ENCODE measurements at places on chromosomes 13 and 19.

DNA sequence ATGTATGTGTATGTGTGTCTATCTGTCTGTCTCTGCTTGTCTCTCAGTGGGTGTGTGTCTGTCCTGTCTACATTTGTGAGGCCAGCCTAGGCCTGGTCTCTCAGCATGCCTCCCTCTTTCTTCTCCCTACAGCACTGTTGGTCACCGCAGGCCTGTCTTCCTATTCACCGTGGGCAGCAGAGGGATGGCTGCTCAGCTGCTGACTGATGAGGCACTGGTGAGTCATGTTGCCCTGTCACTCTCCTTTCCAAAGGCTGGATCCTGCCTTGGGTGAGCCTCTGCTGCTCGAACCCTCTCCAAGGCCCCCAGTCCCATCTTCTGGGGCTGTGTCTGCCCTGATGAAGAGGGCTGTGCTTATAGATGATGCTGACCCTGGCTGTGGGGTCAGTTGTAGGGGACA is 6.3 kb downstream of the ZNF71 start:
- no peak for DNase-seq

- no peak for DNase-seq
Observed at GRCh38 chr13:34044660-34045080, 226.7 kb downstream of the RFC3 start.

GRCh38 chr19:35860436-35860817 is 3.7 kb downstream of the KIRREL2 start:
- no peak for DNase-seq

DNA sequence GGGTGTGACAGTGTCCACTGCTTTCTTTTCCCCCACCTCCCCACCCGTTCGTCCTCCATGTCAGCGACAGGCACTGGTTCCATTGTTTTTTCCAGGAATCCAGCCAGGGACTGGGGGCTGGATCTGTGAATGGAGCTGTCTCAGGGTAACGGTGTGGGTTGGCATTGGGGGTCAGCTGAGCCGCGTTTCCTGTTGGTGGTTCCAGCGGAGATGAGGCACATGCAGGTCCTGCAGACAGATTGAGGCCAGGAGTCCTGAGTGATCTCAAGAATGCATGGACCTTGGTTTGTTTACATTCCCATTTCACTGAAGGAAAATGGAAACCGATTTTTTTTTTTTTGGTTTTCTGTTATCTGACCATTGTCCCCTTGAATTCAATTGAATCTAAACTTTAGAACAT is 303.9 kb downstream of the FGF9 start:
- DNase-seq = no peak

- no peak for DNase-seq
Observed at GRCh38 chr13:37736045-37736444, 133.5 kb downstream of the TRPC4 start.

- DNase-seq = no peak
Observed at GRCh38 chr13:41409611-41410010, 47.7 kb upstream of the RGCC start.

DNA sequence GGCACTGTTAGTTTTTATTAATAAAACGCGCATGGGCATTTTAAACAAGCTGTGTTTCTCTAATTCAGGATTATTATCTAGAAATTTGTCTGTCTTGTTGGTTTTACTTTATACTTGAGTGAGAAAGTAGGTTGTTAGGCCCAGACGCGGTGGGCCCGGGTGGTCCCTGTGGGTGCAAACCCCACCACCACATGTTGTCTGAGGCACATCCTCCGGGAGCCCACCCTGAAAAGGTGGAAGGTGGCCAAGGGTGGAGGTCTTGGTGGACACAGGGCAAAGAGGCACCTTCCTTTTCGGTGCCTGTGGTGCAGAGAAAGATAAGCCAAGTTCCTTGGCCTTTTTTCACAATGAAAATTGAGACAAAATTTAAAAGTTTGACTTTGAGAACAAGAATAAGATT is 16.6 kb downstream of the ATP4B start:
- DNase-seq = no peak

DNA sequence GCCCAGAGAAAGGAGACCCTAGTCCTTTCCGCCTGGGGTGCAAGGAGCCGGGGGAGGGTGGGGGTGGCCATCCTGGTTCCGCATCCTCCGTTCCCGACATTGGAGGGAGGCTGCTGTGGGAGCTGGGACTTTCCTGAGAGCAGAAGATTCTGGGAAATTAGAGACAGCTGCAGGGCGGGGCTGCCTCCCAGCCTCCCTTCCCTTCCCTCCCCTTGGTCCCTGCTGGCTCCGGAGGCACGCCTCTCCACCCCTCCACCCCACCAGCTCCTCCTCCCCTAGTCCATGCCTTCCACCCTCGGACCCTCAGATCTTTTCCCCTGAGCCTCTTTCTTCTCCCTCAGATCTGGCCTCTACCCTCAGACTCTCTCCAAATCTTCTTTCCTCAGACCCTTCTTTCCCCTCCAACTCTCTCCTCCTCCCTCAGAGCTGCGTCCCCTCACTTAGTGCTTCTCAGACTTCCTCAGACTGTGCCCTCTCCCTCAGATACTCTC is 3.1 kb upstream of the BCL3 start:
- peak; percentile 73 for DNase-seq

DNA sequence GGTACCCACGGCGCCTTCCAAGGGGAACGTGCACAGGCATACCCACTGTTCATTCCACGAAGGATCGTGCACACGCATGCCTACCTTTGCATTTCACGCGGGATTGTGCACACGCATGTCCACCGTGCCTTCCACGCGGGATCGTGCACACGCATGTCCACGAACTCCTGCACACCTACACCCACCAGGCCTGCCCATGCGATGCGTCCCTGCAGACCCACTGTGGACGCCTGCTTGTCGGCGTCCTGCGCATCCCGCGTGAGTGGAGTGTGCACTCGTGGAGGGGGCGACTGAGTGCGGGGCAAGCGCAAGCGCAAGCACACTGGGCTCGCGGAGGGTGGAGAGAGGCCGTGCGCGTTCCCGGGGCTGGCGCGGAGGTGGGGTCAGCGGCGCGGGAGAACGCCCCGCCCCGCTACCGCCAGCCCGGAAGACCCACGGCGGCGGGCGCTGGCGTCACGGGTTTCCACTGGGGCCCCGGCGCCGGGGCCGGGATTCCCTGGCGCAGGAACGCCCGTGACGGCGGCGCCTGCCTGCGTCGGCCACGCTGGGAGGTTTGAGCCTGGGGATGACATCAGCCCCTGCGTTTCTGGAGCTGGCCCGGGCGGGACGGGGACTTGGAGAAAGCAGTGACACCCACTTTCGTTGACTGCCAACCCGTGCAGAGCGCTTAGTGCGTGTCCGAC is 18.7 kb downstream of the GADD45B start:
- DNase-seq = peak; percentile 79

DNA sequence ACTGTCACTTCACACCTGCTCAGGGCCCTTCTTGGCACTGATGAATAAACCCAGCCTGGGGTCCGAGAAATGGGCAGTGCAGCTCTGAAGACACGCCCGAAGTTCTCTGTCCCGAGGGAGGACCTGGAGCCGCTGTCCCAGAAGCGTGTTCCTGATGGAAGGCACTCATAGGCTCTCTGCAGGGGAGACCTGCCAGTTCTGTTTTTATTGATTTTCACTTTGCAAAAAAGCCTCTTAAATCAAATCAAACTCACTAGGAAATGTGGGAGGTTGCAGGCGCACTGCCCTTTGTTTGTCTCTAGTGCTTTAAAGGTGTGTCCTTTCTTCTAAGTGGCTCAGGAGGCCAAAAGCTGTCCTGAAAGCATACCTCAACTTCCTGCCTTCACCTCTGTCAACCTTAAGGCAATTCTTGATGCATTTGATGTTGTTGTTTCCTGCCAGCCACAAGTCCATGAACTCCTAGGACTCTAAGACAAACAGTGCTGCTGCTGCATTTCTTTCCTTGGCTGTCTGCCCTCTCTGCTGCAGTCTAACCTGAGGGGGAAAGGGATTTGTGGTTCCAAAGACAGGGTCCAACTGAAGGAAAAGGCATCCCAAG is 663.2 kb downstream of the UQCRFS1 start:
- no peak for DNase-seq

DNA sequence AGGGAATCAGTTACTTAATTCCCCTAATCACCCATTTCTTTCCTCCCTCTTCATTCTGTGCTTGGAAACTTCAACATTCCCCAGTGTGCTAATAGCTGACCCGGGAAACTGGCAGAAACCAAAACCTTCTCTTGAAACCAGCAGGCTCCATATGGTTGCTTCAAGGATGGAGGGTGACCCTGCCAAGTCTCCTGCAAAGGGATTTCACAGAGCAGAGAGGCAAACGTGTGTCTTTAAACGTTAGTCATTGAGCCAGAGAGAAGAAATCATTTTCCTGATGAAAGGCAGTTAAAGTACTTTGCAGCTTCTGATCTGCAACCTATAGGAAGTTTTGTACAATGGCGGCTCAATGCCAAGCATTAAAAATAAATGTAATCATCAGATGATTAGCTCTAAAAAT is 220.9 kb downstream of the POU4F1 start:
- no peak for DNase-seq

DNA sequence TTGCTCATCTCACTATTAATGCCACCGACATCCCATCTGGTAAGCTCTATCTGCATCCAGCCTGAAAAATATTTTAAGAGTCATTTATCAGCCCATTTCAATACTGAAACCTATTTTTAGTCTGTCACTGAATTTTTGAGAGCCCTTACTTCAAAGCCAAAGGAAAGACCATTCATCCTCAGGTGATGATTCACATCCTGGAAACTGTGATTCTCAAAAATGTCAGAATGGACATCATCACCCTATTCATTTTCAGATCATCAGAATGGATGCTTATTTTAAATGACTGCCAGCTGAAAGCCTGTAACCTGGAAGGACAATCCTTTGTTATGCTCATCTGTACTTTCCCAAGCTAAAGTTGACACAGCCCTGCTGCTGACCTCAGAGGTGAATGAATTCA is 27.0 kb downstream of the TNFSF11 start:
- DNase-seq = no peak

GRCh38 chr13:23579896-23580683 is 9.9 kb downstream of the TNFRSF19 start:
- no peak for DNase-seq

DNA sequence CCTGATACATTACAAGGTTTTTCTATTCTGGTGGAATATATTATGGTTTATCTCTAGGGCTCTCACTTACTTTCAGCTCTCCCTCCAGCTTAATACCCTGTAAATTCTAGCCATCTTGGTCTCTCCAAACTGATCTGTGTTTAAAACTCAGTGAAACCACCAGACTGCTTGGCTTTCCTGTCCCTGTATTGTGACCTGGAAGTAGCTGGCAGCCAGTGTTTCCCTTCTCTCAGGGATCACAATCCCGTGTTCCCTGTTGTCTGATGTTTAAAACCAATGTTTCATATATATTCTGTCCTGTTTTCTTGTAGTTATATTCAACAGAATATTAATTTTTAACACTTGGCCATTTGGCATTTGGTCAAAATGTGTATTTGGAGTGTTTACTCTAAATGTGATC is 8.0 kb downstream of the AKAP11 start:
- no peak for DNase-seq

DNA sequence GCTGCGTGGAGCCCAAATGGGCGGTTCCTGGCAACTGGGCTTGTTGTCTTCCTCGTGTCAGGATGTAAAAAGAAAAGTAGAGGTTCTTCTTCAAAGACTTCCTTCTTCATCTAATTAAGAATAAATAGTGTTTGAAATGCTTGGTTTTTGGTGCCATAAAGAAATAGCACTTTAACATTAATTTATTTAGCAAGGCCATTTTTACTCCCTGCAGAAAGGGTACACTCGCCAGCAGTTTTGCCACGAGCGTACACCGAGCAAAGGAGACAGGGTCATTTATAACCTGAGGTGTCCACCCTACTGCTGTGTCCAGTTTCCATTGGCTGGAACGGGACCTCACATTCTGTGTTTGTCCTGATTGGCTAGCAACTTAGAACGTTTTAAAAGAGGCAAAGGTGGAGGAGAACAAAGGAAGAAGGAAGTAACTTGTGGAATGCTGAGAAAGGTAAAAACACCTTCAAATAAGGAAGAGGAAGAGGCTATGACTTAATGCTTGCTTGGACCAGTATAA is 21.8 kb upstream of the OR10H1 start:
- no peak for DNase-seq

- DNase-seq = peak; percentile 52
Observed at GRCh38 chr13:44040070-44040817, 160.5 kb downstream of the LACC1 start.

DNA sequence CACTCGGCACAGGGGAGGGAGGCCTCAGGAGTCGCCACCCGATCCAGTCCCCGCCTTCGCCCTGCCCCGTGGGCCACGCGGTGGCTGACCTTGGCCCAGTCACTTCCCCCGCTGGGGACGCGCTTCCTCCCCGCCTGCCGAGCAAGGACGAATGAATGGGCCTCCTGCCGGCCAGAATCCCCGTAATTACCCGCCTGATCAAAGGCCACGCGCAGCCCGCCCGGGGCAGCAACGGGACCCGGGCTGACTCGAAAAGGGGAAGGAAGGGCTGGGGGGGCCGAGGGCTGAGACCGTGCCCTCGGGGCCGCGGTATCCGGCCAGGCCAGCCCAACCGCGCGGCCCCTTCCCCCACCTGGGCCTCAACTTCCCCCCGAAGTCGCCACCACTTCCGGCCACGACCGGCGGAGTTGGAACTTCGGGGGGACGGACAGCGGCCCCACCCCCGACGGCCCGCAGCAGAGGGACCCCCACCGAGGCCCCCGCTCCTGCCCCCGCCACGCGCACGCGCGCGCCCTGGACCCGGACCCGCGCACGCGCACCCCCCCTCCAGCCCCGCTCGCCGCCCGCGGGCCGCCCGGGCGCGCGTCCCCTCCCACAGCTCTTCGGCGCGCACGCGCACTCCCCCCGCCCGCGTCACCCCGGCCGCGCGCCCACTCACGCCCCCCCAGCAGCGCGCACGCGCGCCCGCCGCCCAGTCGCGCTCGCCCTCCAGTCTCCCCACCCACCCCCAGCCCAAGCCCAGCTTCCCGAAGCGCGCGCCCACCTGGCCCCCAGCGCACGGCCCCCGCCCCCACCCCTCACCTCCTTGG is 520 bp downstream of the ZNF787 start:
- DNase-seq = peak; percentile 92

DNA sequence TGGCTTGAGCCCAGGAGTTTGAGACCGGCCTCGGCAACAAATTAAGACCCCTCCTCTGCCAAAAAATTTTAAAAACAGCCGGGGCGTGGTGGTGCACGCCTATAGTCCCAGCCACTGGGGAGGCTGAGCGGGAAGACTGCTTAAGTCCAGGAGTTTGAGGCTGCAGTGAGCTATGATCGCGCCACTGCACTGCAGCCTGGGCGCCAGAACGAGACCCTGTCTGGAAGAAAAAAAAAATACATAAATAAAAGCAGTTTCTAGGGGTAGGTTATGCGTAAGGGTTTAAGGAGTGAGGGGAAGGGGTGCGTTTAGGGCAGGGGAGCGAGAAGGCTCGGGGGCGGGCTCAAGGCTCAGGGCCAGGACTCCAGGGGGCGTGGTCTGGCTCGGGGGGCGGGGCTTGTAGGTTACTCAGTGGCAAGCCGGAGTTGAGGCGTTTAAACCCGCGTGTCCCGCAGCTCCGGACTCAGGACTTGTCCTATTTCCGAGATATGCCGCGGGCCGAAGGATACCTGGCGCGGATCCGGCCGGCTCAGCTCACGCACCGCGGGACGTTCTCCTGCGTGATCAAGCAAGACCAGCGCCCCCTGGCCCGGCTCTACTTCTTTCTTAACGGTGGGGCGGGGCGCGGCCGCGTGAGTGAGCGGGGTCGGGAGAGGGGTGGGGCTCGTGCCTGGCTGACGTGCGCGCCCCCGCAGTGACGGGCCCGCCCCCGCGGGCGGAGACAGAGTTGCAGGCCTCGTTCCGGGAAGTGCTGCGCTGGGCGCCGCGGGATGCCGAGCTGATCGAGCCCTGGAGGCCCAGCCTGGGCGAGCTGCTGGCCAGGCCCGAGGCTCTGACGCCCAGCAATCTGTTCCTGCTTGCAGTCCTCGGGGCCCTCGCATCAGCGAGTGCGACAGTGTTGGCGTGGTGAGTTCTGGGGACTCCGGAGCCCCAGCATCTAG is 10.7 kb downstream of the SPACA6 start:
- peak; percentile 94 for DNase-seq

GRCh38 chr13:52455677-52456041 is 381 bp downstream of the CKAP2 start:
- DNase-seq = peak; percentile 69
